ENCODE measurements at places on chromosomes 1 and 21. TPM values are rescaled to one million over a fixed set of nuclear protein-coding genes. Genes with fewer than 3 reads are reported as not detected.

- H3K27me3 ChIP-seq = no peaks in the 10 kb centered on the region
- H3K27ac ChIP-seq = peak overlapping the region; percentile 48
- no peak overlapping the region for H3K4me3 ChIP-seq
- peaks cover 86% of the 10 kb centered on the region for H3K4me1 ChIP-seq
- peaks cover 32% of the 10 kb centered on the region for H3K36me3 ChIP-seq
Observed at GRCh38 chr1:19400192-19400611, 85.1 kb downstream of the CAPZB start.

GRCh38 chr1:28548318-28548717, 4.6 kb upstream of the TRNAU1AP start:
- no peaks in the 10 kb centered on the region for H3K27me3 ChIP-seq
- no peak overlapping the region for H3K27ac ChIP-seq
- DNase-seq = no peak
- H3K4me3 ChIP-seq = no peak overlapping the region

- no peak for DNase-seq
- peaks cover 29% of the 10 kb centered on the region for H3K36me3 ChIP-seq
- H3K4me3 ChIP-seq = no peak overlapping the region
- H3K27me3 ChIP-seq = no peaks in the 10 kb centered on the region
- H3K4me1 ChIP-seq = peaks cover 19% of the 10 kb centered on the region
Observed at GRCh38 chr1:54096877-54097240, 43.5 kb downstream of the TCEANC2 start.

GRCh38 chr1:91585982-91586381, 85.3 kb downstream of the CDC7 start:
- H3K27me3 ChIP-seq = no peaks in the 10 kb centered on the region
- H3K4me3 ChIP-seq = no peak overlapping the region
- H3K4me1 ChIP-seq = no peaks in the 10 kb centered on the region
- H3K27ac ChIP-seq = no peak overlapping the region
- H3K36me3 ChIP-seq = no peaks in the 10 kb centered on the region

GRCh38 chr1:54849219-54850068, 37.6 kb downstream of the DHCR24 start:
- no peak overlapping the region for H3K4me3 ChIP-seq
- peaks cover 13% of the 10 kb centered on the region for H3K4me1 ChIP-seq
- H3K36me3 ChIP-seq = peaks cover 64% of the 10 kb centered on the region
- no peak overlapping the region for H3K27ac ChIP-seq
- DNase-seq = no peak
- H3K27me3 ChIP-seq = no peaks in the 10 kb centered on the region

- no peak overlapping the region for H3K4me3 ChIP-seq
- no peak overlapping the region for H3K27ac ChIP-seq
- no peak for DNase-seq
- peaks cover 100% of the 10 kb centered on the region for H3K4me1 ChIP-seq
- no peaks in the 10 kb centered on the region for H3K27me3 ChIP-seq
Observed at GRCh38 chr21:37374027-37374426, 7.5 kb downstream of the DYRK1A start.

- H3K4me3 ChIP-seq = no peak overlapping the region
- no peak overlapping the region for H3K27ac ChIP-seq
- no peak for DNase-seq
- no peaks in the 10 kb centered on the region for H3K36me3 ChIP-seq
- no peaks in the 10 kb centered on the region for H3K4me1 ChIP-seq
Observed at GRCh38 chr1:47210666-47211065, 20.8 kb upstream of the PDZK1IP1 start.

The PROK1 gene
- not detected for total RNA-seq

The TCHHL1 gene
- not detected for total RNA-seq

Measured in stomach (tissue), 19 donors.